ENCODE measurements at places on chromosomes 1 and 21.

GRCh38 chr1:2605509-2606395, 19.2 kb downstream of the PRXL2B start:
- DNase-seq, result no peak

- no peak for DNase-seq
Measured at GRCh38 chr1:92901699-92902405, 59.4 kb downstream of the DIPK1A start.

DNA sequence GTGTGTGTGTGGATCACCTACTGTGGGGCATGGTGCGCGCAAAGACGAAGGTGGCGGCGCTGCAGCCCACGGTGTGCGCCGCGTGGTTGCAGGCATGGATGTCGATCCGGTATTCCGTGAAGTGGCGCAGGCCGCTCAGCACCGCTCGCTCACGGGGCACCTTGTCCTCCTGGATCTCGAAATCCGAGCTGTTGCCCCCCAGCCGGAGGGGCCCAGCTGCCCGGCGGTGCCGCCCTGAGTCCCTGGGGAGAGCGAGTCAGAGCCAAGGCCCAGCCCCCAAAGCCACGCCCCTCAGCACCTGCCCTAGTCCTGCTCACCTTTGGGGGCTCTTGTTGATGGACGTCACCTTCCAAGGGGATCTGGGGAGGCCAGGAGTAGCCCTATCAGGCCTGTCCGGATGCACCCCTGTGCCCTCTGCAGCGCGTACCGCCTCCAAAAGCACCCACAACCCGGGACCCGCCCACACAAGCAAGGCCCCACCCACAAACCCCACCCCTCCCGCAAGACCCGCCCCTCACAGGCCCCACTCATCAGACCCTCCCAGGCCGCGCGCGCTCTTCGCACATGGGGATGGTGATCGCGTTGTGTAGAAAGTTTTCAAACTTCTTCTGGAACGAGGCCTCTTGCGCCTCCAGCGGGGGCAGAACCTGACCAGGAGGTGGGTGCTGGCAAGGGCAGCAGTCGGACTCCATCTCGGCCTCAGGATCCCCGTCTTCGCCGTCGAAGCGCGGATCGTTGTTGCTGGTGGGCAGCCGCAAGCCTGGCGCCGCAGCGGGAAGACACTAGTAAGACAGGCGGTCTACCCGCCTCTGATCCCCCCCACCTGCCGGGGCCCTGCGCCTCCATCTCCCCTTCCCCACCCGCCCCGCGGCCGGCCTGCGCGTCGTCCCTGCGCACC, 13.6 kb downstream of the INSRR start:
- no peak for DNase-seq

DNA sequence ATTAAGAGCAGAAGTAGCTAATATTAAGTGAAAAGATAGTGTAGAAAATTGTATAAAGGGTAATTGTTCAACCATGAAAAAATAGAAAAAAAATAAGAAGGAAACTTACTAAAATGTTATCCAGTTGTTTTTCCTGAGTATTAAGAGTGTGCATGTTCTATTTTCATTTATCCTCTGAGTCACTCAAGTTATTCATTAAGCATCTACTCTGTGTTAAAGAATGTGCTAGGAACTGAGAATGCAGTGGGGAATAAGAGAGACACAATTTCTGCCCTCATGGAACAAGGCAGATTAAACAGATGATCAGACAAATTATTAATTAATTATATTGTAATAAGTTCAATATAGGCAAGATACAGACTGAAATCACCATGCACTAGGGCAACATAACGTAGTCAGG, 10.8 kb upstream of the PIGK start:
- no peak for DNase-seq

- no peak for DNase-seq
Measured at GRCh38 chr21:36450511-36450910, 29.4 kb downstream of the CLDN14 start.

GRCh38 chr1:110130989-110131388, 18.7 kb downstream of the UBL4B start:
- DNase-seq, result no peak

DNA sequence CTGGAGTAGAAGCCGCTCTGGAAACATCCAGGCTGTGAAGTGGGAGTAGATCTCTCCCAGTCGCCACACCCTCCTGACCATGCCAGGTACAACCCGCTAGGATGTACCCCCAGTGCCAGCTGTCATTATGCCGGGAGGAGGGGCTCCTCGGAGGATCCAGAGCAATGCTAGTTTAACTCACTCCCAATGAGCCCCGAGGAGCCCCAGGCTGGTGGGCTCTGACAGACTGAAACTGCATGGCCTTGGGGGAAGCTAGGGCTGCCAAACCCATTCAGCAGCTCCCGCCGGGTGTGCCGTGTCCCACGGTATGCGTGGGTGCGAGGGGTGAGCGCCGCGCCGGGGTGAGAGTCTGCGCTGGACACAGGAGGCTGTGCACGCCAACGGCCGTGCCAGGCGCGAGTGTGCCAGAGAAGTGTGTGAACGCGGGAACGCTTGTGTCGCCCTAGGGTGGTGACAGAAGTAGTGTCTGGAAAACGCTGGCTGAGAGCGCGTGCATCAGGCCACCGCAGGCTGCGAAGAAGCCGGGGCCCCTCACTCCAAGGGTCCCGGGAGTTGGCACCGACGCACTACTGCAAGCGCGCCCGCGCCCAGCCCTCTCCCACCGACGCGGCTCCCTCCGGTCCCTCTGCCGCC, 177.1 kb upstream of the EDN2 start:
- no peak for DNase-seq

DNA sequence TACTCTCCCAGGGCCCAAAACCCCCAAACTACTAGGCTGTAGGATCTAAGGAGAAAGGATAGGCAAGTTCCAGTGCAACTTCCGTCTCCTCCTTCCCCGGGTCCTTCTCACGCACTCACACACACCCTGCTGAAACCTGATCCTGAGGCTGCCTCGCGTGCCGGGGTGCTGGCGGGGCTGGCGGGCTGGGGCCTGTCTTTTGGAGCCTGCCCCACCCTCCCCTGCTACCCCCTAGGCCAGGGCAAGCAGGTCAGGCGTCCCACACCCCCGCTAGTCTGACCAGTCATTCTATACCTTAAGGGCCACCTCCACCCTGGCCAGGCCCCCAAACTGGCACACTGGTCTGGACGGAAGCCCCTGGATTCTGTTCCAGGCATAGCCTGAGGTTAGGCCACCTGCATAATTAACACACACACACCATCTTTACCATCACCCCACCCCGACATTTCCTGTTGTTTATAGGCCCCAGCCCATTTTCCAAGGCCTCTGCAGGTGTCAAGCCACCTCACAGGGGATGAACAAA, 48.3 kb upstream of the ARTN start:
- DNase-seq, result no peak

DNA sequence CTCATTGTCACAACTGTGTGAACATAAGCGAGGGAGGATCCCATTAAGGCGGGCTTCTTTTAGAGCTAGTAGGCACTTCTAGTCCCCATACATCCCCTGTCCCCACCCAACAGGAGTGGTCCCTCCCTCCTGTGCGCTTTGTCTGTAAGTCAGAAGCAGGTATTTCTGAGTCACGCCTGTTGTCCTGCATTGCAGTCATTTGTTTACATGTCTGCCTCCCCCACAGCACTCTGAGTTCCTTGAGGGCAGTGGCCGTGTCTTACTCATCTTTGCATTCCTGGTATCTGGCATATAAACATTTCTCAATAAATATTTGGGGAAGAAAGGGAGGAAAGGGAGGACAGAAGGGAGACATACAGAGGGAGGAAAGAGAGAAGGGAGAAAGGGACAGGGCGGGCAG, 40.3 kb downstream of the PLEKHA6 start:
- DNase-seq, result no peak

GRCh38 chr1:16114527-16115467, 41.1 kb downstream of the EPHA2 start:
- no peak for DNase-seq

- DNase-seq, result no peak
Measured at GRCh38 chr1:159790237-159790917, 9.6 kb downstream of the DUSP23 start.

- DNase-seq, result no peak
Measured at GRCh38 chr1:149923626-149924025, 4.0 kb downstream of the SF3B4 start.

DNA sequence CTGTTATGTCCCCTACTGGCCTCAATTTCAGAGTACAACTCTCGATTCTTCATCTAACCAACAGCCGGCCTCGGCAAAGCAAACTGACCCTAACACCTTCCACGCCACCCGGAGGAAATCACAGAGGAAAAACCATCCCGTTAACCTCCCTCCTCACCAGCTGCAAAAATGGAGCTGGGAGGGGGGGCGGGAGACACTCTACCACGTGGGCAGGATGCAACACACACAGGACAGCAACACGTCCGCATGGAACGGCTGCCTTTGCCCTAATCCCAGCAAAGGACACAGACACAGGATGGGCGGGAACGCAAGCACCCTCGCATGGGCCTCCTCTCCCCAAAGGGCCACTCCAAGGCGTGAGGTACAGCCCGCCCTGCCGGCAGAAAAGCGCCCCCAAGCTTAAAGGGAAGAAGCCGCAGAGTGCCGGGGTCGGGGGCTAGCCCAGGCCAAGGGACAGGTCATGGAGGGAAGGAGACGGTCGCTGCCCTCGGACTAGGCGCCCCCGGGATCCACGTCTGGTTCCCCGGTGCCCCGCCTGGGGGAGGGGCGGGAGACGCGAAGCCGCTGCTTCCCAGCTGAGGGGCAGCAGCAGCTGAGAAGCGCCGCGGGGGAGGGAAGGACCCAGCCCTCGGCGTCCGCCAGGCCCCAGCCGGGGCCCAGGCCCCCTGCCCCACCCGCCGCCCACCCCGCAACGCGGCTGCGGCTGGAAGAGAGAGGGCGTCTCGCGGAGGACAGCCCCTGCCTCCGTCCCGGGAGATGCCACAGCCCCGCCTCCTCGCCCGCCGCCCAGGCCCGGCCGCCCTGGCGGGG, 590 bp downstream of the FOXJ3 start:
- DNase-seq, result no peak

DNA sequence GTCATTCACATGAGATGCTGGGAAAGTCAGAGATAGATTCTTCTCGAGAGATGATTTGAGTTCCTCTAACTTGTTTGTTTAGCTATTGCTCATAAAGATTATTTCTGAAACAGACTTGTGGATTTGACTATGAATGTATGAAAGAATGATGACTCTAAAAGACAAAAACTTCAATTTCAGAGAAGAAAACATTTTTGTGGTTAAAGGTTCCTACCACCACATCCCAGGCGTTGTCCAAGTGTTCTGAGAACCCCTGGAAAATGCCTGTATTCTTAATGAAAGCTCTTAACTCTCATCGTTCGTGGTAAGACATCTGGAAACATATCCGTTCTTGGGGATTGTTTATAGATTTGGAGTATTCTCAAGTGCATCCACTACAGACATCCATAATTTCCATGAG, 228.7 kb downstream of the BARHL2 start:
- no peak for DNase-seq

DNA sequence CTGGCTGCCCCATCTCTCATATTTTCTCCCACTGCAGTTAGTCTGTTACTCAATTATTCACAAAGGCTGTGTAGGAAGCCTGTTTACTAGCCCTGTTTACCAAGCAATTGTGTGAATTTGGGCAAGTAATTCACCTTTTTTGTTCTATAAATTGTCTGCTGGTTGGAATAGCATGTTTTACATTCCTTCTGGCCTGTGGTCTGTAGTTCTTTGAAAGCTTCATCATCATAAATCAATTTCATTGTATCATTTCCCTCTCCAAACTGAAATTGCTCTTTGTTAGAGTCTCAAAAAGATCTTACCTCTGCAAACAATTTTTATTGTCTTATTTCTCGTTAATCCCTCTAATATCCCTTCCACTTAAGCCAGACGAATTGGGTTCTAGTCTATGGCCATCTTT, 1059.5 kb upstream of the ADGRL4 start:
- no peak for DNase-seq

GRCh38 chr21:42974832-42975820, 764 bp downstream of the PKNOX1 start:
- DNase-seq, result peak; percentile 14

DNA sequence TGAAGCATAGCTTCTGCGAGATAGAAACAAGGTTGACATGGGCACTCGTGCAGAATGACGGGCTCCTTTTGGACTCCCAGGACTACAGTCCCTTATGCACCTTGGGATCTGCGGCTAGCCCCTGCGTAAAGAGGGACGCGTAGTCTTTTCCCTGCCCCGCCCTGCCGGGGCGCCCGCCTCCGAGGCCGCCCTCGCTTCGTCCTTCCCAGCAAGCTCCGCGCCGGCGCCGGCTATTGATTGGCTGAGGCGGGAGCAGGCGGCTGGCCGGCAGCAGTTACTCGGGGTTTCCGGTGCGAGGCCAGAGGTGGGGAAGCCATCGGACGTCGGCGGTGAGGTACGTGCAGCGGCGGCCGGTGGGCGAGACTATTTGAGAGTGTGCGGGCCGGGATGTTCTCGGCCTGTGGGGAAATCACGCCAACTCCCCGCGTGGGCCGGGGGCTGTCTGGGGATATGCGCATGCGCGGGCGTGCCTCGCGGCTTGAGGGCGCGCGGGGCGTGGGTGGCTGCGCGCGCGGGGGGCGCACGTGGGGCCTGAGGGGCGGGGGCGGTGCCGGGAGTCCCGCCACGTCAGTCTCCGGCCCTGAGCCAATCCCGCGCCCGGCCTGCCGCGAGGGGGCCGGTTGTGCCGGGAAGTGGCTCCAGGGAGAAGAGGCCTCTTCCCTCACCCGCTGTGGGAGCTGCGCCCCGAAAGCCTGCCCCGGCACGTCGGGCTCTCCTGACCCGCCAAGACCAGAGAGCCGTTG, at the start of gene TXLNA:
Gene TXLNA, plus strand, starts transcription at position 233 of the 743 bp plus-strand sequence. CDS start 671 bp downstream, outside the sequence.
- peak; percentile 77 for DNase-seq

- DNase-seq, result no peak
Measured at GRCh38 chr1:36085126-36085525, 1.2 kb downstream of the TEKT2 start.

GRCh38 chr1:23101887-23102286, 66.8 kb downstream of the LUZP1 start:
- no peak for DNase-seq

DNA sequence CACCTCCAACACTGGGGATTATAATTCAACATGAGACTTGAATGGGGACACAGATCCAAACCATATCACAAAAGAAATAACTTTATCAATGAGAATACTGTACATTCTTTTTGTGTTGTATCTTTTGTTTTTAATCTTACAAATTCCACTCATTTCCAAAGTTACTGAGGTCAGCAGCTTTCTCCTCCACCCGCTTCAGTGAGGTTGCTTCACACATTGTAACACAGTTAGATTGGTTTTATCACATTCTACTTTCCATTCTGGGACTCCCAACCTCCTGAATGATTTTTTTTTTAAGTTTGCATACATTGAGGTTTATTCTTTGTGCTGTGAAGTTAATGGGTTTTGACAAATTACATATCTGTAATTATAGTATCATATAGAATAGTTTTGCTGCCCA, 43.8 kb downstream of the DDAH1 start:
- no peak for DNase-seq

DNA sequence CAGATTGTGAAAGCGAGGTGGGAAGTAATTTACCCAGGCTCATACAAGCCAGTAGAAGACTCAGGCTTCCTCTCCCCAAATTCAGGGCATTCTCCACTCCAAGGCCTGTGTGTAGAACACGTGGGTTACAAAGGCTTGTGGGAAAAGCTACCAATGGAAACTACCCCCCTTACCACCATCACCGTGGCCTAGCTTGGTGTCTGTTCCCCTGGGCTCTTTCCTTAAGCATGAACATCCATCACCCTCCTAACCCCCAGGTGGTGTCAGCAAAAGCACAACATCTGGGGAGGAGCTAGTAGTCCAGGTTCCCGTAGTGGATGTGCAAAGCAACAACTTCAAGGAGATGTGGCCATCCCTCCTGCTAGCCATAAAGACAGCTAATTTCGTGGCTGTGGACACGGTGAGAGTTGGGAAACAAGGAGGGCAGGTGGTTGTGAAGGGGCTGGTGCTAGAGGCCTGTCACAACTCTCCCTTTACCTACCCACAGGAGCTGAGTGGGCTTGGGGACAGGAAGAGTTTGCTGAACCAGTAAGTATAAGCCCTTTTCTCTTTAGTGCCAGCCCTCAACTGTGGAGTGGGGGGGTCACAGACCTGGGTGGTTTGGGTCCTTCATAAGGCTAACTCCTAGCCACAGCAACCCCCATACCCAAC, 701 bp upstream of the MUTYH start:
- DNase-seq, result no peak

All from naive thymus-derived CD8-positive, alpha-beta T cell (primary cell).